GM23248 (cell line): ENCODE measurements at places on chromosomes 2 and 18.

DNA sequence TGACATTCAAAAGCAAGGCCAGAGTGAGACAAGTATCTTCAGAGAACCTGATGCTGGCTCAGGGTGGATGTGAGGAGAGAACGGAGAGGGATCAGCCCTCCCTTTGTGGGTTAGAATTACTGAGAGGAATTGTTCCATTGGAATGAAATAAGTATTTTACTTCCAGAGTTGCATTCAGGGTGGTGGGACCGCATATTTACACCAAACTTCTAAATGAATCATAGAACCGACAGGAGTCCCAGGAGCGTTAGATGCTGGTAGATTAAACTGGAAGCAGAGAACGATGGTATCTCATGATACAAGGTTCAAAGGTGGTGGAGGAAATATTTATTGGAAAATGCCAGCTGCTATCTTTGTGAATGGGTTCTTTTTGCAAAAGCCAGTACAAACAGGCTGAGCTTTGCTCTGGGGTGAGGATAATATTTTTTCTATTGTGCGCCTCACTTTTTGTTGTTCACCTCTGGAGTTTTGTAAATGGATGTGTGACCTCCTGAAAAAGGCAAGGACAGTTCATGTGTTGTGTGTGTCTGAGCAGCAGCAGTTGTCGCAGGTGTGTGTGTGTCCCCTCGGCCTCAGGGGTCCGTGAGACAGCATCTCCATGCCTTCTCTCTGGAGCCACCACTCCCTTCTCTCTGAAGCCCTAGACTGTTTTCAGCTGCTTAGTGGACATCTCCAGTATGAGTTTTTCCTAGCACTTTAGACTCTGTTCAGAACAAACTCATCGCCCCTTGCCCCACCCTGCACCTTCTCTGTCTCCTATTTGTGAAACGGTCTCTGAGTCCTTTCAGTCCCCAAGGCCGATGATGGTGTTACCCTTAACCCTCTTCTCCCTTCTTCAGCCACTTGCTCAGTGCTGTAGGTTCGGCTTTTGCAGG lies 17.8 kb downstream of the MTCL1 start:
- H3K4me3 ChIP-seq: no peak overlapping the region
- no peaks in the 10 kb centered on the region for H3K27me3 ChIP-seq
- no peak overlapping the region for H3K27ac ChIP-seq
- peaks cover 9% of the 10 kb centered on the region for H3K4me1 ChIP-seq
- DNase-seq: no peak

DNA sequence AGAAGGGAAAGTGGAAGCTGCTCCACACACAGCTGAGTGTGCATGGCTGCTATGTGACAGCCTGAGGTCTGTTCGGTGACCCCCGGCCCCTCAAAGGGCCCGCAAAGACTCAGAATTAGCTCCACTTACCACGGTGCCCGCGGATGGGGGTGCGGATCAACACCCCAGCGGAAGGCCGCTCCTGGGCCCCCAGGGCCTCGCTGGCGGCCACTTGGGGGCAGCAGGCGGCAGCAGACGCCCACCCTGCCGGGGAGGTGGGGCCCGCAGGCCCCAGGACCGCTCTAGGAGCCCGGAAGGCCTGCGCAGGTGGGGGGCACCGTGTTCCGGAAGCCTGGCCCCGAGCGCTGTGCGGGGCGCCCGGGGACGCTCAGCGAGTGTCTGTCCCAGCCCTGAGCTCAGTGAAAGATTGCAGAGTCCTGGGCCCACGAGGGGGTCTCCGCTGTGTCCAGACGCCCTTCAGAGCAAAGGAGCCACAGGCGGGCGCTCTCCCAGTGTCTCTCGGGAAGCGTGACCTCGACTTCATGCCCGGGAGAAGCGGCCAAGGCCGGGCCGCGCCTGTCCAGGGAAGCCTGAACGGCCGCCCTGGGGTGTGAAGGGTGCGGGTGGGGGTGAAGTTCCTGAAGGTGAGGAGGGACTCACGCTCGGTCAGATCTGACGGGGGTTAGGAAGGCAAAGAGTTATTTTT lies 118.7 kb downstream of the VAPA start:
- no peak overlapping the region for H3K27ac ChIP-seq
- no peaks in the 10 kb centered on the region for H3K36me3 ChIP-seq
- H3K4me3 ChIP-seq: no peak overlapping the region

- DNase-seq: no peak
- no peak overlapping the region for H3K4me3 ChIP-seq
- H3K27ac ChIP-seq: no peak overlapping the region
- H3K36me3 ChIP-seq: no peaks in the 10 kb centered on the region
- H3K4me1 ChIP-seq: no peaks in the 10 kb centered on the region
- no peaks in the 10 kb centered on the region for H3K27me3 ChIP-seq
Observed at GRCh38 chr2:114507744-114508143, 65.3 kb downstream of the DPP10 start.

DNA sequence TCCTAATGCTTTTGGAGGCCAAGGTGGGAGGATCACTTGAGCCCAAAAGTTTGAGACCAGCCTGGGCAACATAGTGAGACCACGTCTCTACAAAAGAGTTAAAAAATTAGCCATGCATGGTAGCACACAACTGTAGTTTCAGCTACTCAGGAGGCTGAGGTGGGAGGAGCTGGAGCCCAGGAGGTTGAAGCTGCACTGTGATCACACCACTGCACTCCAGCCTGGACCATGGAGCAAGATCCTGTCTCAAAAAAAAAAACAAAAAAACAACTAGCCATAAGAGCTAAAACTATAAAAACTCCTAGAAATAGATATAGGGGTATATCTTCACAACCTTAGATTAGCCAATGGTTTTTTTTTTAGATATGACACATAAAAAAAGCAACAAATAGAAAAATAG lies 16.9 kb upstream of the COL6A3 start:
- H3K27me3 ChIP-seq: no peaks in the 10 kb centered on the region
- DNase-seq: no peak
- H3K4me3 ChIP-seq: no peak overlapping the region
- peak overlapping the region; percentile 100 for H3K27ac ChIP-seq
- peaks cover 58% of the 10 kb centered on the region for H3K4me1 ChIP-seq

- H3K36me3 ChIP-seq: no peaks in the 10 kb centered on the region
- H3K27ac ChIP-seq: no peak overlapping the region
- H3K27me3 ChIP-seq: no peaks in the 10 kb centered on the region
- H3K4me3 ChIP-seq: no peak overlapping the region
- DNase-seq: no peak
Observed at GRCh38 chr2:98479371-98479770, 34.7 kb downstream of the INPP4A start.

- no peak overlapping the region for H3K27ac ChIP-seq
- H3K4me3 ChIP-seq: no peak overlapping the region
Observed at GRCh38 chr2:224780823-224781222, 64.7 kb upstream of the CCDC195 start.
